Activated gamma-delta T cell treated with Interleukin-2 at 50 U/mL for 16 hours (primary cell): ENCODE measurements at places on chromosomes 6 and 20.

- DNase-seq, result no peak
Measured at GRCh38 chr20:24241466-24241865, 228.0 kb upstream of the SYNDIG1 start.

- no peak for DNase-seq
Measured at GRCh38 chr6:10759312-10759839, 11.8 kb downstream of the TMEM14B start.

DNA sequence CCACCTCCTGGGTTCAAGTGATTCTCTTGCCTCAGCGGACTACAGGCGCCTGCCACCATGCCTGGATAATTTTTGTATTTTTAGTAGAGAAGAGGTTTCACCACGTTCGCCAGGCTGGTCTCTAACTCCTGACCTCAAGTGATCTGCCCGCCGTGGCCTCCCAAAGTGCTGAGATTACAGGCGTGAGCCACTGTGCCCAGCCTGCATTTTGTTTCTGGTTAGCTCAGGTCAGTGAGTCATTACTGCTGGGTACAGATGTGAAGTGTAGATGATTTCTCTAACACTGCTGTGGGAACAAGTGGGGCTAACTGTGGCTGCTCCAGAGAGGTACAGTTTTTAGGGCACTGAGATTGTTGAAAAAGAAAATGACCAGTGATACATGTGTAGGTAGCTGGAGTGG is 188.6 kb downstream of the PRL start:
- no peak for DNase-seq

DNA sequence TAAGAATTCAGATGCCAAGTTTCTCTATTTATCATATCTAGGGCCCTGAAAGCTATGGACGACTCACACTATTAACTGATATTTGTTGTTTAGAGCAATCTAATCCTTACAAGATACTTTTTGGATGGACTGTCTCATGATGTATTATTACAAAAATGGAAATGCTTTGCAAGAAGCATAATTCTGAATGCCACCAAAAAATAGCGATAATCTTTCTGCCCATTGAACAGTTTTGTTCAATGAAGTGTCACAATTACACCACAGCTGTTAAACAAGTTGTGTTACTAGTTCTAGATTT is 460.4 kb upstream of the JARID2 start:
- no peak for DNase-seq

- peak; percentile 13 for DNase-seq
Measured at GRCh38 chr6:165729307-165729936, 66.4 kb upstream of the PDE10A start.

- no peak for DNase-seq
Measured at GRCh38 chr6:169024047-169024660, 229.5 kb downstream of the THBS2 start.

GRCh38 chr6:27582928-27583725 is 110.2 kb upstream of the ZNF184 start:
- no peak for DNase-seq

- DNase-seq, result no peak
Measured at GRCh38 chr20:57432480-57432861, 41.3 kb downstream of the RBM38 start.

DNA sequence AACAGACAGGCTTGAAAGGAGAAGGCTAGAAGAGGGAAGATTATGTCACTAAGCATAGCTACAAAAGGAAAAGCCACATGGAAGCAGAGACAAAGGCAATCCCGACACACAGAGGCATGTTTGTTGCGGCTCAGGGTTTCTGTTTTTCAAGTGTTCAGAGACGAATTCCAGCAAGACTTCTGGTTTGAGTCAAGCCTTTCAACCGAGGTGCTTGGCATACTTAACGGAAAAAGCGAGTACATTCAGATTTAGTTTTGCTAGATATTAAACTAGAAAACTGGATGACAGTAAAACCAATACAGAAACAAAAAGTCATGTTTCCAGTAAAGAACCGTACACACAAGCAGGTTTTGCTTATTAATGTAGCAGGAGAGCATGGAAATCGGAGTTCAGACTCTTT is 27.2 kb downstream of the MCUR1 start:
- DNase-seq, result no peak

DNA sequence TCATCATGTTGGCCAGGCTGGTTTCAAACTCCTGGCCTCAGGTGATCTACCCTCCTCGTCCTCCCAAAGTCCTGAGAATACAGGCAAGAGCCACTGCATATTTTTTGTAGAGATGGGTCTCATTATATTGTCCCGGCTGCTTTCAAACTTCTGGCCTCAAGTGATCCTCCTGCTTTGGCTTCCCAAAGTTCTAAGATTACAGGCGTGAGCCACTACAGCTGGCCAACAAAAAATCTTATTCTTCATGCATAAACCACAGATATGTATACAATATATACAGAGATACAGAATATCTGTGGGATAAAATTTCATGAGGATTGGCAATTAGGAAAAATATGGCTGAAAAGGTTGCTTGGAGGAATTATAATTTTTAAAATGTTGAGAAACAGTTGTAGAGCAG is 49.9 kb downstream of the SLC35A1 start:
- no peak for DNase-seq

DNA sequence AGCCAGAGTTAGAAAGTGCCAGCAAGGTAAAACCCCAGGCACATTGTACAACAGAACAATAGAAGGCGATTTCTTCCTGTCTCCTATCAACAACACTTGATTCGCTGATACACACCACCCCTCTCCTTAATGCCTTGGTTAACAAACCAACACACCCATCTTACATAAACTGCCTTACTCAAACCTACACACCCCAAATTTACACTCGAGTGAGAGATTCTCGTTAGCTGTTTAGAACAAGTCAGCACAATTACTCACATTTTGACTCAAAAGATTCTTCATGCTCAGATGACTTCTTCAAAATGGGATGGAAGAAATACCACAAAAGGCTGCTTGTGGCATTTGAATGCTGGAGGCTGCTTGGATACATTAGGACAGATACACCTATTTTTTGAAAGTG is 80.0 kb upstream of the FOXQ1 start:
- DNase-seq, result no peak

GRCh38 chr6:56581296-56581925 is 61.3 kb downstream of the DST start:
- DNase-seq, result no peak

- no peak for DNase-seq
Measured at GRCh38 chr6:121579478-121579877, 144.0 kb downstream of the GJA1 start.

GRCh38 chr6:22112461-22112860 is 184.4 kb downstream of the PRL start:
- no peak for DNase-seq

DNA sequence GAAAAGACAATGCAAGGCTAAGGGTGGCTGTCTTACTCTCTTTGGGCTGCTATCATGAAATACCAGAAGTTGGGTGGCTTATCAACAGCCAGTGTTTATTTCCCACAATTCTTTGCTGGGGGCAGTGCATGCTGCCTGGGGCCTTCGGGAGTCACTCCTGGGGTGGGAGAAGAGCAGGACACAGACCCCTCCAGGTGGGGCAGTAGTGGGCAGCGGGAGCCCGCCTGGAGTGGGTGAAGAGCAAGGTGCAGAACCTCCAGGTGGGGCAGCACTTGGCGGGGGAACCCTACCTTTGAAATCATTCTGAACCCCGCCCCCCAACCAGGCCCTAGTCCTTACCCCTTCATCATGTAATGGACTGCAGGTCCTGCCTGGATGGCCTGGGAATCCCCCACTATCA is 69.6 kb upstream of the THBS2 start:
- no peak for DNase-seq

DNA sequence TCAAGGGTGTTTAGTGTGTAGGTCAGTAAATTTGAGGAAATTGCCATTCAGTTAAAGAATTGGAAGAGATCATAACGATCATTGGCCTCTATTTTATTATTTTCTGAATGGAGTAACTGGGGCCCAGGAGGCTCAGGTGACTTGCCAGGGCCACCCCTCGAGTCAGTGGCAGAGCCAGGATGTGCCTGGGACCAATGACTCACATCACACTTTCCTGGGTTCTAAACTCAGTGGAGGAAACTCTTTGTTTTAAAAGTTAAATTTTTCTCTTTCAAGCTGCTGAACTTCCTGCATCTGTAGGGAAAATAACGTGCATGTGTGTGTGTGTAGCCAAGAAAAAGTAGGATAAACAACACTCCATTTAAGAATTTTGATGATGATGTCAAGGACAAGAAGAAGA is 135.5 kb downstream of the MYLK4 start:
- no peak for DNase-seq

- DNase-seq, result no peak
Measured at GRCh38 chr6:9126878-9127560, 691.7 kb upstream of the SLC35B3 start.

DNA sequence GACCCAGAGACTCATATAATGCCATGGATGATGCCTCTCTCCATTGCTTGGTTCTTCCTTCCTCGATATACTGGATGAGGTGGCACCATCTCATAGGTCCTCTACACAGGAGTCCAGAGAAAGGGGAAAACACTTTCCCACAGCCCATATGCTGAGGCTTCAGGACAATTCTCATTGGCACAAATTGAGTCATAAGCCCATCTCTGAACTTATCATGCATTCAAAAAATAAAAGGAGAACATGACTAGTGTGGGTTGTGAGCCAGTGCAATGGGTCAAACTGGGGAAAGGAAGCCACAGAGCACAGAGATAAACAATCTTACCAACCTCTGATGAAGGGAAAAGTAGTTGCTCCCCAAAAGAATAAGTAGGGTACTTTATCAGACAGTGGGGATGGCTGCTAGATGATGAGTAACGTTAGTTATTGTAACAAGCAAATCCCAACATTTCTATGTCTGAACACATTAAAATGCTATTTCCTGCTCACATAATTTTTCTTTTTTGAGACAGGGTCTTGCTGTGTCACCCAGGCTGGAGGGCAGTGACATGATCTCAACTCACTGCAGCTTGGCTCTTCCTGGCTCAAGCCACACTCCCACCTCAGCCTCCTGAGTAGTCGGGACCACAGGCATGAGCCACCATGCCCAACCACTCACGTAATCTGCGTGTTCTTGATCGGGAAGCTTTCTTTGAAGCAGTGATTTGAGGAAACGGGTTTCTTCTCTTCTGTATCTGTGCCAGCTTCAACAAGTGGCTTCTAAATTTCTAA is 27.0 kb downstream of the SOD2 start:
- no peak for DNase-seq

GRCh38 chr20:47051936-47052526 is 157.4 kb downstream of the EYA2 start:
- DNase-seq, result no peak

DNA sequence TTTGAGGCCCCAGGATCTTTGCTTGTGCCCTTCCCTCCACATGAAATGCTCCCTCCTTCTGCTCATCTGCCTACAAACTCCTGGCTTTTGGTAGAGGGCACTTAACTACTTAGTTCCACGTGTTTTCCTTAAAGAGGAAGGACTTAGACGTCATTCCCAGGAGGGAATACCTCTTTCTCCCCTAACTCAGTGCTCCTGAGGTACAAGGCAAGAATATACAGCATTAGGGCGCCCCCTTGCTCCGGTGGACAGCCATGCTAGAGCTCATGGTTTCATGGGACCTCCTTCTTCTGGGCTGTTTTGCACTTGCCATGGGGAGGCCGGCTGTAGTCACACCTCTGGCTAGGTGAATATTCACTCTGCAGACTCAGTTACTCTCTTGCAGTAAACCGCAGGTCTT is 93.8 kb upstream of the LY86 start:
- no peak for DNase-seq

DNA sequence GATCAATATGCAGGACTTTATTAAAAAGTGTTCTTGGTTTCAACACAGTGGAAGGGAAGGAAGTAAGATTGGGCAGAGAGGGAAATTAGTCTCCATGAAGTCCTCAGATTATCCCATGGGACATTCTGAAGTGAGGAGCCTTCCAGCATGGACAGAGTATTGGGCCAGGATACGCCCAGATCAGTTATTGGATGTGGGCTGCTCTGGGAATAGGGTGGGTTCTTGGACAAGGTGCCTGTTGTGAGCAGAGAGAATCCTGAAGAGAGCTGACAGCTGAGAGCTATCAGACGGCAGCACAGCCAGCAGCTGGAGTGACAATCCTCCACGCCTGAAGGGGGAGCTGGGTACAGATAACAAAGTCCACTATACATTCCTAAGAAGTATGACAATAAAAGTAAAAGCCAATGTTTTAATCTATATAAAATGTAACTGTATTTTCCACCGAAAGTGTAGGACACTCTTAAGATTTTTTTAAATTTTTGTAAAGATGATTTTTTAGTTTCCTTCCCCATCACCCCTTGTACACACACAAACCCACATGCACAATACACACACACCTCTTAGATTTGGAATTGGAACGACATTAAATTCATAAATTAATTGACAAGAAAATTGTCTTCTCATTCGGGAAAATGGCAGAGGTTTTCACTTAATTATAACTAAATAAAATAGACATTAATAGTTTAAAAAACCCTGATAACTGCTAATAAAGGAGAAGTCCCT is 107.8 kb downstream of the FBXO5 start:
- DNase-seq, result no peak

DNA sequence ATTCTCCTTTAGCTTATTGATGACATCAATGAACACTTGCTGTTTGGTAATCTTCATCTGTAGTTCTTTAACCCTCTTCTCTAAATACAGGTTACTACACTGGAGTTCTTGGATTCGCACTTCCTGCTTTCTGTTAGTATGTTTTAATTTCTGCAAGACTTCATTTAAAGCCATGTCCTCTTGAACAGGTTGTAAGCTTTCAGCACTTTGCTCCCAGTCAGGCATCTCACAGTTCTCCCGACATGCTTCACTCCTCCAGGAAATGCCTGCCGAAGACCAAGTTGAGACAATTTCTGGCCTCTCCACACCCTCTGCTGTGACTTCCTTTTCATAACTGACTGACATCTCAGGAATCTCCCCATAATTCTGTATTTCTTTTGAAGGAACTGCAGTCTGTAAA is 15.8 kb downstream of the CAGE1 start:
- DNase-seq, result no peak

GRCh38 chr20:24951536-24952083 is 2.5 kb downstream of the CST7 start:
- no peak for DNase-seq

GRCh38 chr20:51402201-51402600 is 140.3 kb downstream of the NFATC2 start:
- DNase-seq, result peak; percentile 57

DNA sequence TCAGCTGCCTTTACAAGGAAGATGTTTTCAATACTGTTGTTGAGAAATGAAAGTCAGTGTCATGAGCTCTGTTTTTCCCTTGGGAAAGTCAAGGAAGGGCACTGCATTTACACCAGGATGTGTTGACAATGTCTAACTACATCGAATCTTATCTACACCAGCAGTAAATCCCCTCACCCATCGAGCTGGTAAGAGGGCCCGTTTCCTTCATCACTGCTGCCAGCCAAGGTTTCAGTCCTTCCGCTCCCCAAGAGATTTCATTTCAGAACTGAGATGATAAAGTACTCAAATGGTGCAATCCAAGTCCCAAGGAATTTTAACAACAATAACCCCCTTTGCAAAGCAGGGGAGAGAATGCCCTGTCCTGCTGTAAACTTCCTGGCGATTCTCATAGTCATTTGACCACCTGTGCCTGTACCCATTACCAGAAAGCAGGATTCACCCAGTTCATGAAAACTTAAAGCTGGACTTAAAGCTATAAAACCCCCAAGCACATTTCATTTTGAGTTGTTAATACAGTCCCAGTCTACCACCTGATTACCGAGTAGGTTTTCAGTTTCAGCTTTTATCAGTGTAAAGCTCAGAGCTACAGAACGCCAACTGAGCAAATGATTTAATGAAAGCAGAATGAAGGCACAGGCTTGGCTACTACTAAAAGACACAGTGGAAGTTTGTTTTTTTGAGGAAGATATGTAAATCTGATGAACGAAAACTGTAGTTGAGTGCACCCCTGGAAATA is 122.5 kb upstream of the TAB2 start:
- DNase-seq, result no peak

GRCh38 chr6:104400844-104401243 is 458.9 kb downstream of the HACE1 start:
- no peak for DNase-seq
